ENCODE measurements at places on chromosomes 7 and 10. TPM values are rescaled to one million over a fixed set of nuclear protein-coding genes. Genes with fewer than 3 reads are reported as not detected.

Gene CAMK2B
- total RNA-seq, result 2.1 TPM

Gene TMEM213
- 0.18 TPM for total RNA-seq

Gene NKX2-3
- total RNA-seq, result not detected

DNA sequence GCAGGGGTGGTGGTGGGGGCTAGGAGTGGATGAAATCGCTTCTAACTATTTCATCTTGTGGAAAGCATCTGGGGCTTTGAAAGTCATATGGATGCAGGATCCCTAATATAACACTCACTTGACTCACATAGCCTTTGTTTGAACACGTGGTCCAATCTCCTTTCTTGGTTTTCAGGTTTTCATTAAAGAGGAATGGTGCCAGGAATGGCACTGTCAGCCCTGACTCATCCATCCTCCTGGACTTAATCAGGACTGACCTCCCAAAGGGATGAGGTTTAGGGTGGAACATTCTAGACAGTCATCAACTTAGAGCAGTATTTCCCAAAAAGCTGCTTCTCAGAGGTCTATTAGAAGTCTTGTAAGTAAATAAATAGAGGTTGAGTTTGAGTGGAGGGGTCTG, 162.0 kb upstream of the PLXNA4 start:
- no peak for DNase-seq

Gene CTAGE8
- total RNA-seq, result 1.4 TPM

Gene KCNH2
- 0.41 TPM for total RNA-seq

DNA sequence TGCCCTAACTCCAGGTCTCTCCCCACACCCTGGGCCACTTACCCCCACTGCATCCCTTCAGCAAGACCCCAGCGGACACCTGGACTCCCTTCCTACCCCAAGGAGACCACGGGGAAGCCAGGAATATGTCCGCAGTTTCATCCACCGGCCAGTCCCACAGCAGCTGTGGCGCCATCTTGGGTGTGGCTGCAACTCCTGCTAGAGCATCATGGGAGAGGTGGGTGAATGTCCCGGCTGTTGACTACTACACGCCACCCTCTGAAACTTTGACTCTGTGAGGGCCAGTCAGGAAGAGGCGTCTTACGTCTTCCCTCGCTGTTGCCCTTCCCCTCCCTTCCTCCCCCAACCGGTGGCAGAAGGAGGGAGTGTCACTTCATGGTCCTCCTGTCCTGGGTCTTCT, 238.3 kb upstream of the RNF32 start:
- DNase-seq, result no peak

GRCh38 chr7:33753881-33754525, 151.3 kb upstream of the BMPER start:
- no peak for DNase-seq

GRCh38 chr10:124878457-124878739, 63.5 kb upstream of the ZRANB1 start:
- no peak for DNase-seq

DNA sequence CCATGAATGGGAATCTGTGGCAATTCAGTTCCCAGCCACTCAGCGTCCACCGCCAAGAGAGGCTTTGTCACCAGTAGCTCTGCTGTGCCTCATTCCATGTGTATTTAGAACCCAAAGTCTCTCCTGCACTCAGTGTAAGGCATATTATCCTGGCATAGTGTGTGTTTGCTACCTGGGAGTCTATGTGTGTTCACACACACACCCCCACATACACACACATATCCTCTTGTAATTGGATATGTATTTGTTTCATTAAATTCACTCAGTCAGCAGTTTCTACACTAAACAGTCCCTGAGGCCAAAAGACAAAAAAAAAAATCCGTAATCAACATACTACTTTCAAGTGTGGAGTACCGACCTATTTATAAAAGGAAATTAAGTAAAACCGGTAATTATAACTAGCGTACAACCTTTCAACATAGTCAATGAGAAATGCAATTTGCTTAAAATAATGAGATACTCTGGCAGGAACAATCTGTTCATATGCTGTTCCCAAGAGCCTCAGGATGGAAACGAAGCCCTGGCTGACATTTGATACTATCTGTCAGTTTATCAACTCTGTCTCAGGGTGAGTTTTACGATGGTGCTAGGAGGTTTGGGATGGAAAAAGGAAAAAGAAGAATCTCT, 425.8 kb upstream of the CELF2 start:
- DNase-seq, result no peak

- no peak for DNase-seq
Observed at GRCh38 chr10:57696641-57697040, 571.1 kb downstream of the IPMK start.

GRCh38 chr10:27223964-27224363, 16.6 kb downstream of the ACBD5 start:
- no peak for DNase-seq

DNA sequence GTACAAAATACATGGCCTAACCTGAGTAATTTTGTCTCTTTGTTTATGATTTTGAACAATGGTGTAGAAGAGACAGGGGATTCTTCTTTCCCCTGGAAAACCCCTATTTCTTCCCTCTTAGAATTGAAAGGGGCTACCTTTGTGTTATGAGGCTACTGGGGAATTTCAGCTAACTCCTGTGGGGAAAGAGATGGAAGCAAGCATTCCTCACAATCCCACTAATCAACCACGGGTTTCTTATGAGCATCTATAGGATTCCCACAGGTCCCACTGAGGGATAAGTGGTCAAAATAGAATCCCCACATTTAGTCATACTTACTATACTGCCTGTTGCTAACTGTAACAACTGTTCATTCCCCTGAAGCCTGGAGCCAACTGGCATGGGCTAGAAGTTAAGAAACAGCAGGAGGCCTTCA, 32.2 kb upstream of the ITGB8 start:
- no peak for DNase-seq

- no peak for DNase-seq
Observed at GRCh38 chr7:143504937-143505297, 27.2 kb downstream of the TAS2R41 start.

DNA sequence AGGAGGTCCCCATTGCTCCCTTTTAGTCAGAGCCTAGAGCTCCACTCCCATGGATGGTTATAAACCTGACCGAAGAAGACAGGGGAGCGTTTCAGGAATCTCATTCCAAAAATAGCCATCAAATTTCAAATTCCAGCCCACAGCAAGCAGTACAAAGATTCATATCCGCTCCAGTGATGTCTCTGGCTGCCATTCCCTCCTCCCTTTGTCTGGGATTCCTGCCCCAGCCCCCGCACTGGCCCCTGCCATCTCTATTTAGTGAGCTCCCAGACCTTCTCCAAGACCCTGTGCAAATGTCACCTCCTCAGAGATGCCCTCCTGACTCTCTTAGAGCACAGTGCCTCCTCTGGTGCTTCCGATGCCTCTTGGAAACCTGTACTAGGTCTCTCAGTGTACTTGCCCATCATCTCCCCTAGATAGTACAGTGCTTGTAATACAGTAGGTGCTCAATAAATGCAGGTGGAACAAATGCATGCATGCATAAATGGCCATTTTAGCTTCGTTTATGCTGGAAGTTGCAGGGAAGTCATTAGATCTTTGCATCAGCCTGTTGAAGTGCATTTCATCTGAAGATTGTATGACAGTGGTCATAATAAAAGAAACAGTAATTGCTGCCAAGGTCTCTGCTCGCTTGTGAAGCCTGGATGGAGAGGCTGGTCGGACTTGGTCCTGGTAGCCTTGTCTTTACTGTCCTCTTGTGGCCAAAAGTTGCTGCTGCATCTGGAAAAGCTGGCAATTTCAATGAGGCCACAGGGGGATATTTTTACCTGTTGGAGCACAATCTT, 32.0 kb upstream of the HABP2 start:
- DNase-seq, result no peak

DNA sequence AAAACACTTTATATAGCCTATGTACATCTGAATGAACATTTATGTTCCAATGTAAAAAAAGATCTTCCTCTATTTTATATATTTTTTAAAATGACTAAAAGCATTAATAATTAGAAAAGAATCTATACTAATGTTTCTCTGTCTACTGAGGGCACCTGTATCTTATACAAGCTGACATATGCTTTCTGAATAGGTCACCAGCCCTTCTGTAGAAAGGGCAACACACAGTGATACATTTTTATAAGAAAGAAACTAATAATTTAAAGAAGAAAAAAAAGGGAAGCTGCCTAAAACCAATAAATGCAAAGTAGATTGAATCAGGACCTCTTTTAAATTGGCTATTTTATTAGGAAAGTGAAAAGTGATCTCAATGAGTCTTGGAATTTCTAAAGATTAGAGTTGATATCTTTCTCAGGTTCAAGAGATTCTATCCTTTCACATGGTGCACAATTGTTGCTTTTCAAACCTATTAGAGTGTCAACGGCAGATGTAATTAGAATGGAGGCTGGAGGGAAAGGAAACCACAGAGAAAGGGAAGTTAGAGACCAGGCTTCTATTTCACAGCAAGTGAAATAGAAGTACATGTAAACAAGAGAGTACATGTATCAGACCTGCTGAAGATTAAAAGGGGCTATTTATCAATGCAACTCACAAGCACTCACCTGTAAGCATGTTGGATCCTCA, 6.3 kb downstream of the MTPN start:
- no peak for DNase-seq

- DNase-seq, result no peak
Observed at GRCh38 chr7:101628522-101628921, 574 bp downstream of the MYL10 start.

Gene LRRC61
- 10.8 TPM for total RNA-seq

DNA sequence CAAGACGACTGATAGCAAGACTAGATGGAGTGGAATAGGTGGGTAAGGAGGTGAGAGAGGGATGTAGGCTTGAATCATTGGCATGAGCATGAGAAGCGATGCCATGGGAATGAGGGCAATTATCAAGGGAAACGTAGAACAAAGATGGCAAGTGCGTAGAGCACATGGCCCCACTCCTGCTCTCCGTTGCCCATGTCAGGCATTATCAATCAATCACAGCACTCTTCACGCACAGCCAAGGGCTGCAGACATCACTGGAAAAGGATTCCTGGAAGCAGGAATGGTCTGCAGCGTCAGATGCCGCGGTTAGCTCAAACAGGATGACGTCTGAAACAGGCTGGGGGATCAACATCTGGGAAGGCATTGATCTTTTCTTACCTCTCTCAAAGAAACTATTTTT, 25.6 kb upstream of the GALNTL5 start:
- no peak for DNase-seq

Gene HOXA1
- 0.16 TPM for total RNA-seq

Gene HOXA13
- total RNA-seq, result not detected

DNA sequence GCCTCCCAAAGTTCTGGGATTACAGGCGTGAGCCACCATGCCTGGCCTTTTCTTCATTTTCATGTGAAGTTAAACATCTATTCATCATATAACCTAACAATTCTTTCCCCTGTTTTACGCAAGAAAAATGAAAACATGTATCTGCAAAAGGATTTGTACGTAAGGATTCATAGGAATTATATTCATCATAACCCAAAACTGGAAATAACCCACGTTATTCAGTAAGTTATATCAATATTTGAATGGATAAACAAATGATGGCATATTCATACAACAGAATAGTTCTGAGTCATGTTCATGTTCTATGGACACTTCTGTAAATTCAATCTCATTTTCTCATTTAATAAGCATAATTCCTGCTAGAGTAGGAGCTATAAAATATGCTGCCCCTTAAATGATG, 35.2 kb upstream of the CAV2 start:
- no peak for DNase-seq

Gene LRRD1
- not detected for total RNA-seq

Gene PDZD7
- 1.3 TPM for total RNA-seq

DNA sequence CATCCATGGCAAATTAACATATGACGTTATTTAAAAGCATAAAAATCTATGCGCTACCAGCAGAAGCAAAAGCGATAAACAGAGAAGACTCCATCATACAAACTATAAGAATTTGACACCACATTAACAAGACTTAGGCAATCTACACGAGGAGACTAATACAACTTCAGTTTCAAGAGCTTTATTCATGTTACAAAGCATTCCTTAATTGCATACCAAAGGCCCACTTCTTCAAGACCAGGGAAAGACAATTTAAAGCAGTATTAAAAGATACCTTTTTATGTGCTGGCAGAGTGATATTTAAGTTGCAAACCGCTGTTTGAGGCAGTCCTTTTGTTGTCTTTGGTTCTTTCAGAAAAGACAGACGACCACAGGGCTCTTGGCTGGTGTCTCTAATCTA, 176.0 kb upstream of the CCDC6 start:
- DNase-seq, result no peak

- no peak for DNase-seq
Observed at GRCh38 chr10:47340608-47341170, 7.5 kb upstream of the RBP3 start.

Gene C10orf90
- total RNA-seq, result not detected

Gene LDB3
- 0.16 TPM for total RNA-seq

Gene ZNF736
- total RNA-seq, result 26.7 TPM

- DNase-seq, result no peak
Observed at GRCh38 chr7:112386619-112387018, 63.6 kb upstream of the IFRD1 start.

GRCh38 chr10:122660696-122661095, 39.0 kb downstream of the C10orf120 start:
- peak; percentile 26 for DNase-seq

Gene MACROH2A2
- total RNA-seq, result 6.3 TPM

GRCh38 chr7:37013771-37014170, 289.5 kb upstream of the AOAH start:
- DNase-seq, result no peak

DNA sequence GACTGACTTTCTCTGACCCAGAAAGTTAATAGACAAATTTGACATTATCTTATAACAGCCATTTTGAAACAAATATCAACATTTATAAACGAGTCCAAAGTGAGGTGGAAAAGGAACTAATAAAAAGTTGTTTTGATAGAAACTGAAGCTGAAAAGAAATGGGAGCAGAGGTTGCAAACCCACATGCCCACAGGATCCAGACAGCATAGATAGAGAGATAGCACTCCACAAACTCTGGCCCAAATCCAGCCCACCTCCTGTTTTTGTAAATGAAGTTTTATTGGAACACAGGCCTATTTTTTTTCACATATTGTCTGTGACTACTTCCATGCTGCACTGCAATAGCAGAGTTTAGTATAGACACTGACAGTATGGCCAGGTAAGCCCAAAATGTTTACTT, 171.9 kb downstream of the PRKG1 start:
- no peak for DNase-seq

Gene C10orf88
- 8.8 TPM for total RNA-seq

GRCh38 chr7:106871793-106872571, 6.9 kb downstream of the PIK3CG start:
- DNase-seq, result no peak

- no peak for DNase-seq
Observed at GRCh38 chr10:131131726-131132591, 179.6 kb downstream of the TCERG1L start.

DNA sequence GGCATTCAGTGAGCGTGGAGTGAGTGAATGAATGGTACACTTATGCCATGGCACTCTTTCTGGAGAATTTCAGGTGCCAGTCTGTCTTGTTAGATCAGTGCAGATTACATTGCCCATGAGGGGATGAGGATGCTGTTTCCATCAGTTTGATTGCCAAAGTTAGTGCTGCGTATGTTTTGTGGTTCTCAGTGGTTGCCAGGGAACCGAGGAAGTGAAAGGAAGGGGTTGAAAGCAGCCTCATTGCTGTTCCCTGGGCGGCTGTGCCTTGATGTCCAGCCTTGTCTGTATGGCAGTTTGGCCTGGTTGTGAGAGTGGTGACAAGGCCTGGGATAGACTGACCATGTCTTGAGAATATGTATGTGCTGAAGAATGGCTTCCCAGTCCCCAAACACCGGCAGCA, 30.2 kb downstream of the WBP1L start:
- peak; percentile 29 for DNase-seq
